ENCODE measurements at places on chromosomes 3 and 15. TPM values are rescaled to one million over a fixed set of nuclear protein-coding genes. Genes with fewer than 3 reads are reported as not detected.
A peak's percentile ranks its signal among the peaks of the same experiment; 100 is the strongest.

The PPP1R14D gene
- not detected for total RNA-seq

The PRKCI gene
- 59.3 TPM for total RNA-seq

The SLC25A20 gene
- total RNA-seq: 25.0 TPM

The LEKR1 gene
- total RNA-seq: 0.43 TPM

The SERINC4 gene
- not detected for total RNA-seq

The RBP2 gene
- not detected for total RNA-seq

The SSUH2 gene
- not detected for total RNA-seq

The PLA2G4D gene
- total RNA-seq: not detected

The ISL2 gene
- 2.1 TPM for total RNA-seq

The UCN2 gene
- total RNA-seq: 2.8 TPM

The NDUFB5 gene
- total RNA-seq: 86.4 TPM

DNA sequence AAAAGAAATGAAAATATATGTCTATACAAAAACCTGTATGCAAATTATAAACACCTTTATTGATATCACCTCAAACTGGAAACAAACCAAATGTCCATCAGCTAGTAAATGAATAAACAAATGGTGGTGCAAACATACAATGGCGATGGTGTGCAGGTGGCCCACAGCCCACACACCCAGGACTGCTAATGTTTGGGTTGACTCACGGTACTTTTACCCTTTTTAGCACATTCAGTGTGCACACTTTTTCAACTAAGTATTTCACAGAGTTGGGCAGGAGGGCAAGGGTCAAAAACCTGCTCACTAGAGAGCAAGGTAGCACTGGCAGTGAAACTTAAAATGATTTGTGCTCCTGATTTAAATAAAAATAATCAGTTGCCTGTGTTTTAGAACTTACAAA lies 123.1 kb upstream of the BHLHE40 start:
- H3K36me3 ChIP-seq: no peaks in the 10 kb centered on the region
- peaks cover 9% of the 10 kb centered on the region for H3K4me1 ChIP-seq
- no peak overlapping the region for H3K4me3 ChIP-seq
- DNase-seq: no peak

- H3K27me3 ChIP-seq: no peaks in the 10 kb centered on the region
- H3K36me3 ChIP-seq: no peaks in the 10 kb centered on the region
- H3K4me1 ChIP-seq: no peaks in the 10 kb centered on the region
- H3K27ac ChIP-seq: no peak overlapping the region
Observed at GRCh38 chr3:146326875-146327543, 76.1 kb upstream of the PLSCR4 start.

- no peaks in the 10 kb centered on the region for H3K27me3 ChIP-seq
- H3K27ac ChIP-seq: no peak overlapping the region
- H3K4me3 ChIP-seq: no peak overlapping the region
Observed at GRCh38 chr3:145959457-145960088, 201.4 kb downstream of the PLOD2 start.

DNA sequence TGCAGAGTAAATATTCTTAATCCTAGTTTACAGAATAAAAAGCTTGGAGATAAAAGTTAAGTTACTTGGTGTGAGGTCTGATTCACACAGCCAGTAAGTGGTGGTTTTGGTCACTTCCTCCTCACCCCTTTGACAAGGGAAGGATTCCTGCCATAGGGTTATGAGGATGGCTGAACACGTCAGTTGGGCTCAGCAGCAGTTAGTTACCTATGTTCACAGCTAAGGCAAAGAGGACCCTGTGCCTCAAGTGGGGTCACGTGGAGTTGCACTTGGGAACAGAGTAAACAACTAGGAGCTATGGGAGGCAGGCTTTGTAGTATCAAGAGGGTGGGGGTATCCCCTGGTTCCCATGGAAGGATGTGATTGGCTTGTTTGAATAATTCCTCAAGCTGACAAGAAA lies 232.2 kb downstream of the UBE2E2 start:
- H3K36me3 ChIP-seq: no peaks in the 10 kb centered on the region
- H3K27me3 ChIP-seq: no peaks in the 10 kb centered on the region
- no peak overlapping the region for H3K27ac ChIP-seq
- no peak for DNase-seq
- no peak overlapping the region for H3K4me3 ChIP-seq
- peaks cover 7% of the 10 kb centered on the region for H3K4me1 ChIP-seq

GRCh38 chr15:99249270-99249841 lies at the start of gene TTC23:
TTC23 (minus strand) TSS chr15:99249581; CDS start chr15:99228712, 20,869 bp downstream.
- peak within 1 kb of the TSS; percentile 94 for H3K27ac ChIP-seq
- peaks cover 28% of the 10 kb centered on the region for H3K4me1 ChIP-seq
- peak; percentile 90 for DNase-seq

- H3K36me3 ChIP-seq: no peaks in the 10 kb centered on the region
- no peak for DNase-seq
- no peak overlapping the region for H3K27ac ChIP-seq
Observed at GRCh38 chr15:62779899-62780298, 262.6 kb upstream of the TPM1 start.

GRCh38 chr3:192812743-192813383 lies 85.5 kb upstream of the FGF12 start:
- peaks cover 15% of the 10 kb centered on the region for H3K4me1 ChIP-seq
- DNase-seq: no peak
- H3K36me3 ChIP-seq: no peaks in the 10 kb centered on the region
- H3K27me3 ChIP-seq: no peaks in the 10 kb centered on the region
- H3K27ac ChIP-seq: no peak overlapping the region

- H3K4me1 ChIP-seq: no peaks in the 10 kb centered on the region
- no peak overlapping the region for H3K4me3 ChIP-seq
- no peaks in the 10 kb centered on the region for H3K36me3 ChIP-seq
- no peak overlapping the region for H3K27ac ChIP-seq
- DNase-seq: no peak
Observed at GRCh38 chr3:127299276-127299675, 11.4 kb upstream of the PRR20G start.

DNA sequence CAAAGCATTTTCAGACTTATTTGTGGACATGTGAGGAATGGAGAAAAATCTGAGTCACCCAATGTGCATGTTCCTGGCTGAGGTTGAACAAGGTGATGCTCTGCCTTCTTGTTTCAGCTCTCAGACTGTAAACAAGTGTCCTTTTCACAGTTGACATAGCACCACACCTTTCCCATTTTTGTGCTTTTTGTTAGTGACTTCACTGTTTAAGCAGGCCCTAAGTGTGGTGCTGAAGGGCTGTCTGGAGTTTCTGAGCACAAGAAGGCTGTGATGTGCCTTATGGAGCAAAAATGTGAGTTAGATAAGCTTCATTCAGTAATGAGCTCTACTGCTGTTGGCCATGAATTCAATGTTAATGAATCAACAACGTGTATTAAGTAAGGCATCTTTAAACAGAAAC lies 20.4 kb downstream of the ABI3BP start:
- no peaks in the 10 kb centered on the region for H3K4me1 ChIP-seq
- no peaks in the 10 kb centered on the region for H3K27me3 ChIP-seq
- peak; percentile 8 for DNase-seq
- H3K27ac ChIP-seq: no peak overlapping the region
- H3K36me3 ChIP-seq: no peaks in the 10 kb centered on the region

GRCh38 chr3:72482589-72483321 lies 365.5 kb downstream of the SHQ1 start:
- peak; percentile 72 for DNase-seq
- no peaks in the 10 kb centered on the region for H3K27me3 ChIP-seq
- H3K4me3 ChIP-seq: peak overlapping the region; percentile 35
- peak overlapping the region; percentile 23 for H3K27ac ChIP-seq

GRCh38 chr3:82088749-82089148 lies 327.3 kb upstream of the GBE1 start:
- DNase-seq: no peak
- H3K4me3 ChIP-seq: no peak overlapping the region
- H3K4me1 ChIP-seq: peaks cover 11% of the 10 kb centered on the region
- no peaks in the 10 kb centered on the region for H3K36me3 ChIP-seq
- no peak overlapping the region for H3K27ac ChIP-seq
- no peaks in the 10 kb centered on the region for H3K27me3 ChIP-seq

DNA sequence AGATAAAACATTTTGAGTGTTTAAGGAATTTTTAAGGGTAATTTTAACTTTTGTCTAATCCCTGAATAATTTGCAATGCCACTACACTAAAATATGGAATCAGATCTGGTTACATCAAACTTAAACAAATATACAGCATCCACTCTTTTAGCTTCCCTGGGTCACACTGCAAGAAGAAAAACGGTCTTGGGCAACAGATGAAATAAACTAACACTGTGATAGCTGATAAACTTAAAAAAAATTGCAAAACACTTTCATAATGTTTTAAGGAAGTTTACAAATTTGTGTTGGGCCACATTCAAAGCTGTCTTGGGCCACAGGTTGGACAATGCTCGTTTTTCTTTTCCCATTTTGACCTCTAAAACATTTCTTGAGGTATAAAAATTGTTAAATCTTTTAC lies 34.3 kb downstream of the CCDC66 start:
- peaks cover 6% of the 10 kb centered on the region for H3K4me1 ChIP-seq
- H3K27me3 ChIP-seq: no peaks in the 10 kb centered on the region
- DNase-seq: no peak
- H3K27ac ChIP-seq: no peak overlapping the region

- H3K36me3 ChIP-seq: no peaks in the 10 kb centered on the region
- H3K27ac ChIP-seq: peak within 1 kb of the TSS; percentile 80
- H3K4me1 ChIP-seq: peaks cover 9% of the 10 kb centered on the region
- no peaks in the 10 kb centered on the region for H3K27me3 ChIP-seq
- DNase-seq: peak; percentile 12
Observed at GRCh38 chr15:90234096-90234988, at the start of gene GDPGP1. GDPGP1 (plus strand) TSS chr15:90234209; CDS start chr15:90240909, 6,700 bp downstream.

DNA sequence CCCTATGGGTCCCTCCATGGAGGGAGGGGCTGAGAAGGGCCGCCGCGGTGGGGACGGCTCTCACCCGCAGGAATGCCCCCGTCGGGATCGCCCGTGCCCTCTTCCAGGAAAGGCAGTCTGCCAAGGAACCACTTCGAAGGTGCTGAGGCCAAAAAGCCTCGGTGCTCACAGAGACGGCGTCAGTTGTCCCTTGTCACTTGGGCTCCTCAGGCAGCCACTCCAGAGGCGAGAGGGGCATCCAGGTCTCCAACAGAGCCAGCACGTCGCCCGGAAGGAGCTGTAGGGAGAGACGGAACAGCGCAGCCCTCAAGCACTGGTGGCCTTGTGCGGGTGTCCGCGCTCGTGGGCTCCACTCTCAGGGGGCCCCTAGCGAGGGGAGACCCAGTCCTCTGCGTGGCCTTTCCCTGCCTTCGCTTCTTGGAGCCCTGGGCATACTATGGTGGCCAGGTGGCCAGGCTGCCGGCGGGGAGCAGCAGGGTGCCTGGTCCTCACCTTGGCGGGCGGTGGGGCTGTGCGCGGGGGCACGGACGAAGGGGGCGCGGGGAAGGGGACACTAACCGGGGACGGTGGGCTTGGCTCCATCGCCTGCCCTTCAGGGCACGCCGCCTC lies 994 bp downstream of the MESP1 start:
- no peak overlapping the region for H3K27ac ChIP-seq
- DNase-seq: no peak
- peak overlapping the region; percentile 62 for H3K4me3 ChIP-seq
- H3K27me3 ChIP-seq: peaks cover 40% of the 10 kb centered on the region

- DNase-seq: peak; percentile 81
- peaks cover 20% of the 10 kb centered on the region for H3K4me1 ChIP-seq
- peaks cover 5% of the 10 kb centered on the region for H3K27me3 ChIP-seq
- no peak overlapping the region for H3K4me3 ChIP-seq
Observed at GRCh38 chr3:194322678-194323211, 28.4 kb downstream of the CPN2 start.

DNA sequence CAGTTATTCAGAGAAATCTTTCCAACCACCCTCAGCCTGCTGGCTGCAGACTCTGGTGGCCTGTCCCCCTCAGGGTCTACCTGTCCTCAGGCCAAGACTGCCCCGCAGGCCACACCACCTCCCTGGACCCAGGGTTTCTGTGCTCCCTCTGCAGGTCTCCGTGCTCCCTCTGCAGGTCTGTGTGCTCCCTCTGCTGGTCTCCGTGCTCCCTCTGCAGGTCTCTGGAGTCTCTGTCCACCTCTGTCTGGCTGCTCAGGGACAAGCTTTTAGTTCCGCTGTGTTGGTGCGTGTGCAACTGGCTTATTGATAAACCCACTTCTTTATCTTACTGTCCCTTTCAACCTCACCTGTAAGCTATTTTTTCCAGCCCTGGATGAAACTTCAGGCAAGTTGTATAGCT lies 30.1 kb downstream of the BDH1 start:
- no peaks in the 10 kb centered on the region for H3K27me3 ChIP-seq
- H3K4me3 ChIP-seq: no peak overlapping the region
- H3K36me3 ChIP-seq: no peaks in the 10 kb centered on the region
- no peak overlapping the region for H3K27ac ChIP-seq

DNA sequence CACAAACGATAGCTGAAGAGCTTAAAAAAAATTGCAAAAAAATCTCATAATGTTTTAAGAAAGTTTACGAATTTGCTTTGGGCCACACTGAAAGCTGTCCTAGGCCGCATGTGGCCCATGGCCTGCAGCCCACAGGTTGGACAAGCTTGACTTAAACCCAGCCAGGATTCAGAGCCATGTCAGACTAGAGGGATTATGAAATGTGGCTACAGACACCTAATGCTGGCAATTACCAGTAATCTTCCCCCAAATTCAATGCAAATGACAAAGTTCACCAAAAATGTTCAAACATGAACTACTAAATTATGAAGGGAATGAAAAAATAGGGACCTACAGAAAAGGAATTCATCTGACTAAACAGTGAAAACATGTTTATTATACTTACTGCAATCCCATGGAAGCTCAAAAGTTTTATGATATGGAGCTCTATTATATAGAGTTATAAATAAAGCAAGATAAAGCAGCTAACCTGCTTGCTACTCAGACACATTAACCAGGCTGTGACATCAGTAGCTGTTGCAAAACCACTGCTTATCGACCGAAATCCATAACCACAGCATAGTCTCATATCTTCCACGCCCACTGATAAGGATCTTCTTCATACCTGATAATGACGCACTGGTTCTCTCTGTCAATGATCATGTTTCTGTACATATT lies 49.2 kb downstream of the LDHAL6B start:
- DNase-seq: peak; percentile 81
- H3K4me1 ChIP-seq: no peaks in the 10 kb centered on the region
- no peak overlapping the region for H3K4me3 ChIP-seq
- no peak overlapping the region for H3K27ac ChIP-seq

DNA sequence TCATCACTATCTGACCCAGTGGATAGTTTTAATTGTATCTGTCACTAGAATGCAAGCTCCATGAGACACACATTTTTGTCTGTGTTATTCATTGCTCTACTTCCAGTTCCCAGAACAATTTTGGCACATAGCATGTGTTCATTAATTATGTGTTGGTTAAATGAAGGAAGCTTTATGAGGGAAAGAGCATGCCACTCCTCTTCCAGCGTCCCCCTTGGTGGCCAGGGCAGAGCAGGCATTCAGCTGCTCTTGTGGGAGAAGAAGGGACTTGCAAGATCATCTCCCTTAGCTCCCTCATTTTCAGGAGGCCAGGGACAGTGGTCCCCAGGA lies 489 bp upstream of the GALNT15 start:
- H3K4me1 ChIP-seq: peaks cover 53% of the 10 kb centered on the region
- no peaks in the 10 kb centered on the region for H3K36me3 ChIP-seq
- no peaks in the 10 kb centered on the region for H3K27me3 ChIP-seq
- DNase-seq: peak; percentile 92

DNA sequence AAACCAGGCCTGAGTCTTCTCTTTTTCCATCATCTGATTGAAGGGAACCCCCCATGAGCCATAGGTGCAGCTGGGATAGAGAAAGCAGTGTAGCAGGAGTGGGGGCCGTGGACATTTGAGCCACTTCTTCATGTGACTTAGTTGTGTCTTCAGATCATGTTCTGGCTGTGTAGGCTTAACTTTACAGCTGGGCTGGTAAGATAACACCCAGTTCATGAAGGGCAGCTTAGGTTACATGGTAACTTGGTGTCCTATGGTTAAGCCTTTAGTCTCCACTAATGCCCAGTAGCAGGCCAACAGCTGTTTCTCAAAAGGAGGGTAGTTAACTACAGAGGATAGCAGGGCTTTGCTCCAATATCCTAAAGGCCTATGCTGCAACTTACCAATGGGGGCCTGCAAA lies 11.4 kb upstream of the SNRPN start:
- no peaks in the 10 kb centered on the region for H3K36me3 ChIP-seq
- H3K27ac ChIP-seq: no peak overlapping the region
- no peaks in the 10 kb centered on the region for H3K4me1 ChIP-seq
- H3K4me3 ChIP-seq: no peak overlapping the region
